ENCODE measurements at places on chromosomes 6 and 20.

GRCh38 chr6:136365776-136366354 lies 76.2 kb upstream of the BCLAF1 start:
- DNase-seq, result no peak

GRCh38 chr6:163954088-163954775 lies 539.7 kb downstream of the QKI start:
- no peak for DNase-seq

DNA sequence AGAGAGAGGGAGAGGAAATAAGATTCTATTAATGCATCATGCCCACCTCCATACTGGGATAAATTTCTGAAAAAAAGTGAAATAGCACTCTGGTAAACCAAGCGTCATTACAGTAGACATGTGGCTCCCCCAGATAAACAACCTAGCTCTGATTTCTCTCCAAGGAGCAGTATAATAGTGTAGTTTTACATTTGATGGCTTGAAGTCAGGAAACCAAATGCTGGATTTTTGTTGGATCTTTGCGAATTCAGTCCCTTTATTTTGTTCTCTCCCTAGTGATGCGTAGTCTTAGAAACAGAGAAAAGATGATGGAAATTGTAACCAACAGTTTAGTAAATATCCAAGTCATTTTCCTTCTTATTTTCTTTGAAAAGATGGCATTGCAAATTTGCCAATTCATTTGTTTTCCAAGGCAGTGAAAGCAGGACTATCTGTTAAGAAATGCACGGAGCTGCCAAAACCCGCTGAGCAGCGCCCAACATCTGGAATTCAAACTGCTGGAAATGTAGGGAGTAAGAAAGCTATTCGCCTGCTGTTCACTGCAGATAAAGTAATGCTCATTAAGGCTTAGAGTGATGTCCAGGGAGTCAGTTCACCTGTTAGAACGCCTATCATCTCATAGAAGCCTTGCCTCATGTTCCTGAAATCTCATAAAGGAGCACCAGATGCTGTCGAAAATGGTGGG lies 85.7 kb upstream of the DOK5 start:
- no peak for DNase-seq

GRCh38 chr20:33311011-33311410 lies 28.0 kb downstream of the BPIFB1 start:
- DNase-seq, result no peak

GRCh38 chr20:45976086-45976485 lies 4.1 kb upstream of the ZNF335 start:
- no peak for DNase-seq

- DNase-seq, result no peak
Measured at GRCh38 chr6:14775528-14775927, 470.3 kb upstream of the JARID2 start.

DNA sequence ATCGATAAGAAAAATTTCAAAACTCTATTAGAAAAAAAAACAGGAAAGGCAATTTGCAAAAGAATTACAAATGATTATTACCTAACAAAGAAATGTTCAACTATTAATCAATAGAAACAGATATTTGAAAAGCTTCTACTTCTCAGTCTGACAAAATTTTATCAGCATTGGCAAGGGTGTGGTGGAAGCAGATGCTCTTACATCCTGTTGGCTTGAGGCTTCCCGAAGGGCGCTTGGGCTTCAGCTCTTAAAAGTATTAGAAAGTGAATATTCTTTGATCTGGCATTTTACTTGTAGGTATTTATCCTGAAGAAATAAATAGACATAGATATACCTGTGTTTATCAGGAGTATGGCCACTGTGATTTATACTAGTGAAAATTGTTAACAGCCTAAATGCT lies 38.7 kb downstream of the SLC35D3 start:
- DNase-seq, result no peak

GRCh38 chr6:148497717-148498116 lies 155.1 kb downstream of the SASH1 start:
- DNase-seq, result no peak

Measured in cortex of kidney (tissue), 1 donor.